ENCODE measurements at places on chromosomes 13 and 19.

GRCh38 chr13:98782654-98783053 lies 30.2 kb upstream of the SLC15A1 start:
- no peak for DNase-seq

DNA sequence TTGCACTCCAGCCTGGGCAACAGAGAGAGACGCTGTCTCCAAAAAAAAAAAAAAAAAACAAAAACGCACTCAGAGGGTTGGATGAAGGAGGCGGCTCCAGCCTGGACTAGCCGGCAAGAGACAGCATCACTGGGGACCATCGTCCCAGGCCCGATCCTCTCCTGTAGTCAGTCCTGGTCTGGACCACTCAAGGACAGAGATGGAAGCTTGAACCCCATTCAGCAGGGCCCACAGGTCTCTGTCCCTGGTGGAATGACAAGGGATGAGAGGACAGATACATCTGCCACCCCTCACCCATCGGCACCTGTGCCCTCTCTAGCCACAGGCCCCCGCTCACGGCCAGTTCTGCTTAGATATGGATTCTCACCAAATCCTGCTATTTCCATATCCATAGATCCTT lies 14.0 kb downstream of the ADGRE5 start:
- DNase-seq: no peak

DNA sequence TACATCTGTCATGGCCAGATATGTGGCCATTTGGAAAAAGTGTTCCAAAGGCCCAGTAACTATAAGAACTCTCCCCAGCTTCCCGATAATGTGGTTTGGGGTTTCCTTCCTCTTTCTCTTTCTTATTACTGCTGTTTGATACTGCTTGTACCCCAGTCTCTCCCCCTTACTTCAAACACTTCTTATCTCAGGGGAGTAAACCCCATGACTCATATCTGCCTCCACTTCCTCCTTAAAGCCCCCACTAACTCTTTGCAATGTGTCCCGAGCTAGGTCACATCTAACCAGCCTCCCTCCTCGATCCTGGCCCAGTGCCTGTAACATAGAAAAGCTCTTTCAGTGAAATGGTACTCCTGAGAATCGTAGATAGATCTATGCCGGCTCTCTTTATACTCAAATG lies 82.4 kb upstream of the STARD13 start:
- DNase-seq: no peak

DNA sequence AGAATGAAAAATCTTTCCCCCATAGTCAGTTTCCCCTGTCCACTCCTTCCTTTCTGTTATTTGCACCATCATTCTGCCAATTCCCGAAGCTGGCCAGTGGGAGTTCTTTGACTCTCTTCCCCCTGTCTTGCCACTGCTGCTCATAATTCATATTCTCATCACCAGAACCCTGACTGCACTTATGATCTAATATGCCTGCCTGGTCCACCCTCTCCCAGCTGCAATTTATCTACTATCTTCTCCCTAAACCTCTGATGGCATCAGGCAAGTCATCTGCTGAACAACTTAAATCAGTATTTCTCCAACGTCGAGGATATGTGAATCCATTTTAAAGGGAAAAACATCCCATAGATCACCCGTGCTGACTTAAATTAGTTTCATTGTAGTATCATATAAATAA lies 458.0 kb upstream of the GPC6 start:
- no peak for DNase-seq

DNA sequence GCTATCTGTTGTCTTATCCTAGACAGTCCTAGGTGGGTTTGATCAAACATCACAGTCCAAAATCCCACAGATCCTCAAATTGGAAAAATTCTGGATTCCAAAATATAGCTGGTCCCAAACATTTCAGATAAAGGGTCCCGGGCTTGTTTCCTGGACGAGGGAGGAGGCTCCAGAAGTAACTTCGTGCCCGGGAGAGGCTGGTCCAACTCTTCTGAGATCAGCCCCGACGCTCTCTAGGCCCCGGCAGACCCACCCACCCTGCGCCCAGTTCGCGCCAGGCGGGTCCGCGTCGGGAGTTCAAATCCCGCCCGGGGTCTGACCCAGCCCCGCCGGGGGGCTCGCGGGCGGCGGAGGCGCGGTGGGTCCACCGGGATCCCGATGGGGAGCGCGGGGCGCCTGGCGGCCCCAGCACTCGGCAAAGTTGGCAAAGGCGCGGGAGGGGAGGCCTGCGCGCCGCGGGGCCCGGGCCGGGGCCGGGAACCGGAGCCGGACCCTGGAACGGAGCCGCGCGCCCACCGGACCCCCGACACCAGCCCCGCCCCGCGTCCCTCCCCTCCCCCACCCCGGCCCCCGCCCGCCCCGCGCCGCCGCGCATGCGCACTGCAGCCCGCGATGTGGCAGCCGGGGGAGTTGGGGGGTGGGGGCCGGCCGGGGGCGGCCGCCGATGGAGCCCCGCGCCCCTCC lies 513 bp downstream of the MIER2 start:
- no peak for DNase-seq

DNA sequence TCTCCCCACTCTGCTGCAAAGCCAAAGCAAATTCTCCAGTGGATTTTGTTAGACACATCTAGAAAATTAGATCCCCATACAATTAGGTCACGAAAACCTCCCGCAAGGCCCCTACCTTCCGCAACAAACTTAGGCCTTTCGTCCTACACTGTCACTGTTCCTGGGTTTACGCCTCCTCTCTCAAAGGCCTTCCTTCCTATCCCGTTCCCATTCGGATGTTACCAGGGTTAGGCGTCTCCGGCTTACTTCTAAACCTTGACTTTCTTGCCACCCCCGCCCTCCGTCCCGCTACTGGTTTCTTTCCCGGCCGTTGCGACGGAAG lies 754 bp downstream of the RNF6 start:
- DNase-seq: peak; percentile 15

DNA sequence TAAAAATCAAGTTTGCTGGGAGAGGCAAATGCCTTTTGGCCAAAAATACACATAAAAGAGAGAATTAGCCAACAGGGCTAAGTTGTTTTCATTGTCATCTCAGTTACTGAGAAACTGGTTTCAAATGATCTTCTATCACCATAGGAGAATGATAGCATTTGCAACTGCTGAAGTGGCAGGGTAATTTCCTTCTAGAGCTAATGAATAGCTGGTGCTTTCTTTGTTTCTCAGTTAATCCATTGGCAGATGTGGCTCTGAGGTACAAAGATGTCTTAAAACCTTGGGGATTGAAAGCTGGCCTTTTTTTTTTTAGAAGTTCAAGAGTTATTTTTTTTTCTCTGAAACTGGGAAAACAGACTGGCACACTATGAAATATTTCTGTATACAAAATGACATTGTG lies 332.7 kb upstream of the KLF12 start:
- DNase-seq: no peak

GRCh38 chr13:72651144-72651543 lies 76.3 kb downstream of the MZT1 start:
- no peak for DNase-seq

DNA sequence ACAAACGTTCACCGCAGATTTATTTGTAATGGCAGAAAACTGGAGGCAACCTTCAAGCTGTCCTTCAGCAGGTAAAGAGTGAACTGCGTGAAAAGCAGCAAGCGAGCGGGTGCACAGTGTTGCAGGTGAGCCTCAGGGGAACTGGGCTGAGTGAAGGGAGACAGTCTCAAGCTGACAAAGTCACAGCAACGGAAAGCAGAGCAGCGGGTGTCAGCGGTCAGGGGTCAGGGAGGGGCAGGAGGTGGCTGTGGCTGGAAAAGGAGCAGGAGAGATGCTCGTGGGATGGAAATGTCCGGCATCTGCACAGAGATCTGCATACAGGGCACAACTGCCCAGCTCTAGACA lies 8.5 kb upstream of the RASA3 start:
- no peak for DNase-seq

- DNase-seq: no peak
Measured at GRCh38 chr13:27018882-27019281, 152.7 kb downstream of the USP12 start.

- no peak for DNase-seq
Measured at GRCh38 chr19:17170538-17171297, 44.4 kb upstream of the USE1 start.

- DNase-seq: peak; percentile 84
Measured at GRCh38 chr13:46614582-46614981, 61.6 kb downstream of the LRCH1 start.

DNA sequence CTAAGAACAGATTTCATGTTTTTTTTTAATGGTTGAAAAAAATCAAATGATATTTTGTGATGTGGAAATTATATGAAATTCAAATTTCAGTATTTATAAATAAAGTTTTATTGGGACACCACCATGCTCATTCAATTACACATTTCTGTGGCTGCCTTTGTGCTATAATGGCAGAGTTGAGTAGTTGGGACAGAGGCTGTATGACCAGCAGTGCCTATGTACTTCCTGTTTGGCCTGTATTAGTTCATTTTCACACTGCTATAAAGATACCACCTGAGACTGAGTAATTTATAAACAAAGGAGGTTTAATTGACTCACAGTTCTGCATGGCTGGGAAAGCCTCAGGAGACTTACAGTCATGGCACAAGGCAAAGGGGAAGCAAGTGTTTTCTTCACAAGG lies 33.6 kb downstream of the AKAP11 start:
- no peak for DNase-seq

GRCh38 chr13:66367356-66367755 lies 862.8 kb downstream of the PCDH9 start:
- peak; percentile 31 for DNase-seq

- no peak for DNase-seq
Measured at GRCh38 chr13:95246292-95247082, 54.8 kb downstream of the ABCC4 start.

DNA sequence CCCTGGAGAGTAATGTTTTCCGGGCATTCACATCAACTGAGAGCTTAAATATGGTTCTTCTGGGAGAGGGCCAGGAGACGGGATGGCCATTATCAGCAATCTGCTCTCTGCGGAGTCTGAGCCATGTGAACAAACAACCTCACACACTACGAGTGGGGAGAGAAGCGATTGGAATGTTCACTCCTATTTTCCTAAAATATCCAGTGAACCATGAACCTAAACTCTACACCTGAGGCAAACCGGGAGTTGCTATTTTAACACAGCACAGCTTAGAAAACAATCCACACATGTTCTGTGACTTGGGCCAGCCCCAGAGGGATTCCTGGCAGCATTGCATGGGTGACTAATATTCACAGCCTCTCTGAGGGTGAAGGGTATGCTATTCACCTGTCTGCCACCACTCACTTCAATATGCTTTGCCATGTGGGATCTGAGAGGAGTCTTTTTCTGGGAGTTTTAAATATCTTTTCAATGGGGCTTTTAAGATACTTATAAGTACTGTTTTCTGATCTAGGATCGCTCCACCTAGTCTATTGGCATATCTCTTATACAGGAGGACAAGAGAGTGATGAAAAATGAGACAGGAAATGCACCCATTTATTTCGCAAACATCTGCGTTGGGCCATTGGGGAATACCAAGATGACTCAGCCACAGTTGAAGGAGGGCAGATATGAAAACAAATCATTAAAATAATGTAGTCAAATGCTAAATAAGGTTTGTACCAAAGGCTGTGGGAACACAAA lies 72.6 kb upstream of the SERP2 start:
- peak; percentile 36 for DNase-seq

GRCh38 chr13:44003481-44003880 lies 123.8 kb downstream of the LACC1 start:
- DNase-seq: no peak

- no peak for DNase-seq
Measured at GRCh38 chr13:23687614-23688013, 117.4 kb downstream of the TNFRSF19 start.

DNA sequence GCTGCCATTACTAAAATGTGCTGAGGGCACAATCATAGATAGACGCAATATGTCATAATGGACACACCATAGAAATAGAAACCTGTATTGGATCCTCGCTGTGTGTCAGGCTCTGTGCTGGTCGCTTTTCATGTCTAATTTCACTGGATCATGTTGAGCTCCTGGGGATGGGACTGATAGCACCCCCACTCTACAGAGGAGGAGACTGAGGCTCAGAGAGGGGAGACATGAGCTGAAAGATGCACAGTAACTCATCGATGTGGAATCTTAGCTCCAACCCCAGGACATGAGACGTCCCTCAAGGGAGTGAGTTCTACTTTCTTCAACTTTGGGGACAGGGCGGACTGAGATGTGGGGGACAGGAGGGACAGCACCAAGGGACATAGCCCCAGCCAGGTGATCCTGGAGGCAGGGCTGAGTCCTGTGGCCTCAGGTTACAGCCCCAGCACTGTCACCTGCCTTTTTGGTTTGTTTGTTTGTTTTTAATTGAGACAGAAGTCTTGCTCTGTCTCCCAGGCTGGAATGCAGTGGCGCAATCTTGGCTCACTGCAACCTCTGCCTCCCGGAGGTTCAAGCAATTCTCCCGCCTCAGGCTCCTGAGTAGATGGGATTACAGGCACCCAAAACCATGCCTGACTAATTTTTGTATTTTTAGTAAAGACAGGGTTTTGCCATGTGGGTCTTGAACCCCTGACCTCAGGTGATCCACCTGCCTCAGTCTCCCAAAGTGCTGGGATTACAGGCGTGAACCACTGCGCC lies 6.6 kb upstream of the GIPC1 start:
- DNase-seq: no peak

DNA sequence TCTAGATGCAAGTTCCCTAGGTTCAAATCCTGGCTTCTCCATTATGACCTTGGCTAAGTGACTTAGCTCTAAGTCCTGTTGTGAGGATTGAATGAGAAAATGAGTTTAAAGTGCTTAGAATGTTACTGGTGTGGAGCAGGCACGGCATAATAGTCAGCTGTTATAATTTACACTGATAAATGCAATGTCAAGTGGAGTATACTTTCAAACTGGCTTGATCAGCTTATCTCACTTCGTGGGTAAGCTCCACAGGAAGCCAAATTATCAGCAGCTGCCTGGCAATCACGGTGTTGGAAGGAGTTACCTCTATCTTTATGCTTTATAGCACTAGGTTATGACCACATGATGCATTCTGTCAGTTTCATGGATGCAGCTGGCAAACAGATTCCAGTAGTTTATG lies 272.8 kb downstream of the OLFM4 start:
- DNase-seq: no peak

- no peak for DNase-seq
Measured at GRCh38 chr13:78875792-78876580, 217.0 kb upstream of the OBI1 start.

DNA sequence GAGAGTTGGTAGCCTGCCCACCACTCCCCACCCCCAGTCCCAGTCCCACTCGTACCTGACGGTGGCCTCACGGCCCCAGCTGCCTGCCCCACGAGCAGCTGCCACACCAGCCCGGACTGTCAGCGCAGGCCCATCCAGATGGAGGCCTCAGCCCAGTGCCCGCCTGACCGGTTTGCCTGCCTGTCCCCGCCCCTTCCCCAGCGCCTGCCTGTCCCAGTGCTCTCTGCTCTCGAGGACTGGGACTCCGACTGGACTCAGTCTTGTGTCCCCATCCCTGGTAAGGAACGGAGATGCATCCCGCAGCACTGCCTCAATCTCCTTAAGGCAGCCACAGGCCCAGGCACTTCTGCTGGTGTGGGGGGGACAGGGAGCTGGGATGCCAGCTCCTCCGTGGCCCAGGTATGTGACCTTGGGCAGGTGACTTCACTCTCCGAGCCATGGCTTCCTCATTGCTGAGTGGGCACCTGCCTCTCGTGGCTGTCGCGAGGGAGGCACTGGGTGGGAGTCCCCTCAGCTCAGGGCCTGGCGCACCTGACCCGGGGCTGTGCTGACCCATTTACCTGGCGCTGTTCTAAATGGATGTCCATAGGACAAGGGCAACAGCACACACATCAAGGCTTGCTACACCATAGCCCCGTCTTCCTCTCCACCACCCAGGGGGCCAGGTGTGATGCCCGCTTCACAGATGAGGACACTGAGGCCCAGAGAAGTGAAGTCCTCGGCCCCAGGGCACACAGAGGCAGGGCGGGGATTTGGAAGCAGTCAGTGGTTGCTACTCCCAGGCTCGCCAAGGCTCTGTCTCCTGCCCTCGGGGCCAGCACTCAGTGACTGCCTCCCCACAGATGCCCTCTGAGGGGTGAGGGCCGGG lies at the start of gene NKPD1:
NKPD1 (minus strand) TSS at position 113 of the 868 bp plus-strand sequence. CDS start 832 bp downstream, outside the sequence.
- DNase-seq: no peak
